ENCODE measurements at places on chromosomes 16 and 17.

- DNase-seq = no peak
These were observed 12.1 kb downstream of the ZFP1 start for GRCh38 chr16:75160386-75160785.

DNA sequence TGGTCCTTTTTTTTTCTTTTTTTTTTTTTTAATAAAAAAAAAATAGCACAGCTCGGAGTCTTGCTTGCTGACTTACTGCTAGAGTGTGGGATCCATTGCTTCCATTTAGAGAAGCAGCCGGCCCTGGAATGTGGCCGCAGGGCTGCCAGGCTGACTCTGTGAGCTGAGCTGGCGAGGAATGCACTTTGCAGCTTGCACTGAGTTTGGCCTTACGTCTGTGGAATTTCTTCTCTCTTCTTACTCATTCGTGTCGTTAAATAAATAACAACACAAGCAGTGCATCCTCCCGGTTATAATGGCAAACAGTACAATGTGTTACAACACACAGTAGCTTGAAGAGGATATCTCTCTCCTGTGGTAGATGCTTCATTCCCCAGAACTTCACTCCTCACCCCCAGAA, 69.2 kb downstream of the PRKCB start:
- DNase-seq = no peak

DNA sequence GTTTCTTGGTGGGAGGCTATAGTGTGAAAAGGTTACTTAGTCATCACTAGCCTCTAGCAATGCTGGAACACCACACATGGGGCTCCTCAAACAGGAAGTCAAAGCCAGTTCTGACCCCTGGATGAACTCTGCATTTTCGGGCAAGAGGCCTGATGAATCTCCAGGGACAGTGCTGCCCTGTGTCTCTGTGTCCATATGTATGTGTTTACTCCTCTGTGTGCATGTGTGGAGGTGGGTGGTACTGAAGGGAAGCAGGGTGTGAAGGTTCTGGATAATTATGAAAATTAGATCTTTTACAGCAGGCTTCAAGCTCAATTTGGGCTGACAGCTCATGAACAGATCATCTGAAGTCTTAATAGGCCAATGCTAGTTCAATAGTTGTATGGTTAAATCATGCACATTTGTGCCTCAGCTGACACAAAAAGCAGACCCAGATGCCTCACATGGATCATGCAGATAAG, 133.6 kb downstream of the SNX11 start:
- no peak for DNase-seq

- no peak for DNase-seq
These were observed 41.0 kb downstream of the C16orf95 start for GRCh38 chr16:87276091-87276701.

- DNase-seq = no peak
These were observed 3.1 kb downstream of the MT1E start for GRCh38 chr16:56628486-56629350.

DNA sequence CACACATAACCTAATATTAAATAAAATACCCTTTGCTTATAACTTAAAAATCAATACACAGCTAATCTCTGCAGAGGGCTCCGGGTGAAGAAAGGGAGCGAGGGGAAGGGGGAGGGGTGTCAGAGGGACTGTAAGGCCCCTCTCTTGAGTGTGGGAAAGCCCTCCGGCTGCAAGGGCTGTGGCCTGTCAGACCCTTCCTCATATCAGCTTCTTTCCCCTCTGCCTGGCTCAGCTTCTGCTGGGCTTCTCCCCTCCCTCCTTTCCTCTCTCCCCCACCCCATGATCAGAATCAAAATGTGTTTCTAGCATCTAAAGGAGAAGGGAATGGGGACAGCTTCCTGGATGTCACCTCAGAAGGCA, 4.6 kb upstream of the SCRN2 start:
- no peak for DNase-seq

GRCh38 chr16:80084614-80085013, 456.2 kb upstream of the DYNLRB2 start:
- DNase-seq = no peak

Measured in stimulated activated CD4-positive, alpha-beta T cell treated with anti-CD3 and anti-CD28 coated beads, Interleukin-1b, Interleukin-23, amount 100 ng/mL, for 4 hours (primary cell).